ENCODE measurements at places on chromosomes 2 and 18.
A peak's percentile ranks its signal among the peaks of the same experiment; 100 is the strongest.

GRCh38 chr2:168431301-168432024 lies 24.6 kb upstream of the CERS6 start:
- DNase-seq: no peak

DNA sequence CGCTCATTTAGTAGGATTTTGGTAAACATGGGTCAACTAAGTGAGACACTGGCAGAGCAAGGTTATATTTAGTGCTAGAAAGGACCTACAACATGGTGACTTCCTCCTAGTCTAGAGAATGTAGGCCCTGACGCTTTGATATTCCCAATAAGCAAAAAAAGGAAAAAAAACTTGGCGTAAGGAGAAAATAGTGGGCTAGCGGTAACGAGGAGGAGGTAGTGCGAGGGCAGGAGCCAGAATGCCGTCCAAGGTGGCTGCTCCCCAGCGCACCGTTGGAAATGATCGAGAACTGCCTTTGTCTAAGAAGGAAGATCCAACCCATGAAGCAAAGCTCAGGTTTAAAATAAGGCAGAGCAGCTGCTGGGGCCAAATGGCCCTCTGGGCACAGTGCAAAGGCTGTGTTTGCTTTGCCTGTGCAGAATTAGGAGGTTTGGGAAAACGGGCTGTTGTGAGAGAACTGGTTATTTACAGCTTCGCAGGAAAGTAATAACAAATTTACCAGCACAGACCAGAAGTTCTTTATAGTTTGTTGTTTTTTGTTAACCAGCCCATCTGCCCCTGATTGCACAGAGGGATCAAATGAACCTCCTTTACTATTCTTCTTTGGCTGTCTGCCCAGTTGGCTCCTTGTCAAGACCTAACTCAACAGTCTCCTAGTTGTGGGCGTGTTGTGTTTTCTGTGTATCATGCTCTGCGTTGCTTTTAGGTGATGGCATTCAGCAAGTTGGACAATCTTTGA lies 86.6 kb downstream of the ITGB1BP1 start:
- DNase-seq: peak; percentile 58

DNA sequence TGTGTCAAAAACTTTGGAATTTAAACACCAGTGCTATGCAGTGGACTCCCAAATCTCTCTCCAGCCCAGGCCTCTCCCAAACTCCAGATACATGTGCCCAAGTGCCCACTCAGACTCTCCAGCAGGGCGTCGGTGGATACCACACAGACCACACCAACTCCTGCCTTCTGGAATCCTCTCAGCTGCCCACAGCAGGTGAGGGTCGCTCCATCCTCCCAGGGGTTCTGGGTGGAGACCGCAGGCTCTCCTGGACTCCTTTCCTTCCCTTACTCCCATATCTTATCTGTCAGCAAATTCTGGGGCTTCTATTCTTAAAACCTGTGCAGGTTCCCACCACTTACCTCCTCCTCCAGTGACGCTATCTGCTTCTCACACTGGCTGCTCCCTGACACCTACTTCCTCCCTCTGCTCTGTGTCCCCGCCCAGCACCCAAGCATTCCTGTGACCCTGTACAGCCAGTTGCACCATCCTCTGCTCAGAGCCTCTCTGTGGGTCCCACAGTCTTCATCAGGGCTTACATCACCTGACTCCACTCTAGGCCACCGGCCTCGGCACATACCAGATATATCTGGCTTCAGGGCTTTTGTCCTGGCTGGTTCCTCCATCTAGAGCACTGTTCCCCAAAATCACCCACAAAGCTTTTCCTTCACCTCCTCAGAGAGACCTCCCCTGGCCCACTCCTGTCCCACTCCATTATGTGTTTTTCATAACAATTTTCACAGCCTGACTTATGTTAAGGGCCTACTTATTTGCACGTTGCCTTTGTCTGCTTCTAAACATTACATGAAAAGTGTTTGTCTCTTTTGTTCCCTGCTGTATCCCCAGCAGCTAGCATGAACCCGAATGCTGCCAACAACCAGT lies 2.6 kb upstream of the IMP4 start:
- DNase-seq: no peak

DNA sequence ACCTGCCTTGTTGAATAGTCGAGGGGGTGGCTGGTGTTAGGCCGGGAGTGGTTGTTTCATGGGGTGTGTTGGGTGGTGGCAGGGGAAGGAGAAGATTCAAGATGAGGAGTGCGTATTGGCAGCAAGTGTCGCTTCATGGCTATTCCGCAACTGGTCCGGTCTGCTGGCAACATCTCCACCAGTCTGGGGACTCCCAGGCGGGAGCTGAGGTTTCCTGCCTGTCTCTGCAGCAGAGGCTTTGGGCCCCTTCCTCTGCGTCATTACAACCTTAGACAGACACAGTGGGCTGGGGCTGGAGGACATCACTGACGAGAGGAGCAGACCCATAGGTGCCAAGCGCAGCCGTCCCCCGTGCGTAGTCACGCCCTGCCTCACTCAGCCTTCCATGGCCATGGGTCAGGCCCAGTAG lies 64.0 kb upstream of the MCFD2 start:
- no peak for DNase-seq

DNA sequence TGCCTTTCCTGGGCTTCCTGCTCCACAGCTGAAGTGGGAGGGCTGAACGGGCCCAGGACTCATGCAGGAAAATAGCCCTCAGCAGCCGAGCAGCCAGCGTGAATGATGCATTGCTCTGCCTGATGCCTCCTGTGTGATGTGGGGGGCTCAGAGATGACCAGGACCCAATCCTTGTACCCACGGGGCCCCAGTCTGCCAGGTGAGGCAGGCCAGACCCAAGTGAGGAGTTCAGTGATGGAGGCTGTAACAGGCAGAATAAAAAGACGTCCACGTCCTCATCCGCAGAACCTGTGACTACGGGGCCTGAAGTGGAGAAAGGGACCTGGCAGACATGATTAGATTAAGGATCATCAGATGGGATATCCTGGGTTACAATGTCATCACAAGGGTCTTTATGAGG lies 194.9 kb upstream of the HDAC4 start:
- no peak for DNase-seq

DNA sequence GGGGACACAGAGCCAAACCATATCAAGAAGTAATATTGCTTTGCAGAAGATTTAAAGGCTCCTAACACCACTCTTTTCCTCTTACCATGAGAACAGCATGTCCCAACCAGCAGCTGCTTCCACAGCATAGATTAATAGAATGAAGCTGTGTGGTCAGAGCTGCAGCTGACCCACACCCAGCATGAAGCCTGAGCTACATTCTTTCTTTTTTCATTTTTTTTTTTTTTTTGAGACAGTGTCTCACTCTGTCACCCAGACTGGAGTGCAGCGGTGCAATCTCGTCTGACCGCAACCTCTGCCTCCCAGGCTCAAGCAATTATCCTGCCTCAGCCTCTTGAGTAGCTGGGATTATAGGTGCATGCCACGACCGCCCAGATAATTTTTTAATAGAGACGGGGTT lies 289.8 kb downstream of the RAD51AP2 start:
- DNase-seq: no peak
